ENCODE measurements at places on chromosomes 5 and 9.

GRCh38 chr5:112492291-112492690 is 73.2 kb upstream of the EPB41L4A start:
- no peak for DNase-seq

DNA sequence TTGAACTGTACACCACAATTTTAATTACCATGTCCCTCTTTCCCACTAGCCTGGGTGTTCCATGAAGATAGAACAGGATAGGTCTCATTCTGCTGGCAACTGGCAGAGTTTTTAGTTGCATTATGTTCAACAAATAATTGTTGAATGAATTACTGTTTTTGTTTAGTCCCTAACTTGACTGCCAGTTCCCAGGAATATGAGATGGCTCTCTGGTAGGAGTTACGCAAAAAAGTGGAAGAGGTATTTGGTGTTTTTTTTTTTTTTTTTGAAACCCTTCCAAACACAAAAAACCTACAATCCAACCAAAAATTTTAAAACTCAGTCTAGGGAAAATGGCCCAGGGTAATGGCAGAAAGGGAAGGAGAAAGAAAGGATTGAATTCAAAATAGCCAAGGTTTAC is 153.6 kb downstream of the GNAQ start:
- no peak for DNase-seq

DNA sequence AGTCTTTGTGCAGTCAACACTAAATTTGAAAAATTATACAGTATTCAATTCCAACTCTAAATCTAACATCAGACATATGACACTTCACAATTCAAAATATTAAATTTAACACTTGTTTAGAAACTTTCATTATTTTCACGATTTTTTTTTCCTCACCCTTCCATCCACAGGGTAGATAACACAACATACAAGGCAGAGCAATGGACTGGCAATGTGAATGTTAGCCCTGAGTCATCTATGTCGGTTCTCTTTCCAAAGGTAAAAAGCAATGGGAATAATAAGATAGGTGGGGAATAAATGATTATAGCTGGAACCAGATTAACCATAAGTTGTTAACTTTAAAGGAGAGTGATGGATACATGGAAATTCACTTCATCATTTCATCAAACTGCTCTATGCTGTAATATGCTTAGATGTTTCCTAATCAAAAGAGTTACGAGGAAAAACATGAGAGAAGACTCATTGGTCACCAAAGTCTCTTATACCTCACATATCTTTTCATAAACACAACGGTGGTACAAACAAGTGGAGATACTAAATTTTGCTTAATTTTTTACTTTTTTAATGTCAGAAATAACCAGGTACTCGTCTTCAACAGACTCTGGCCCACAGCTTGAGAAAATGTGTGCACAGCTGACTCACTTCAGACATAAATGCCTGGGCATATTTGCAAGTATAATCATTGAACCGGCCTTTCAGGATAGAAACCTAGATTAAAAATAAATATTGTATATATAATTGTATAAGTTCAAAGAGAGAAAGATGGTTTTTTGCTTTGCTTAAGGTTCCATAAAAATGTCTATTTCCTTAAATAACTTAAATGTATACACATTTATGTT is 23.0 kb downstream of the RFX3 start:
- DNase-seq: no peak

GRCh38 chr5:163758283-163758711 is 252.9 kb downstream of the MAT2B start:
- DNase-seq: no peak

DNA sequence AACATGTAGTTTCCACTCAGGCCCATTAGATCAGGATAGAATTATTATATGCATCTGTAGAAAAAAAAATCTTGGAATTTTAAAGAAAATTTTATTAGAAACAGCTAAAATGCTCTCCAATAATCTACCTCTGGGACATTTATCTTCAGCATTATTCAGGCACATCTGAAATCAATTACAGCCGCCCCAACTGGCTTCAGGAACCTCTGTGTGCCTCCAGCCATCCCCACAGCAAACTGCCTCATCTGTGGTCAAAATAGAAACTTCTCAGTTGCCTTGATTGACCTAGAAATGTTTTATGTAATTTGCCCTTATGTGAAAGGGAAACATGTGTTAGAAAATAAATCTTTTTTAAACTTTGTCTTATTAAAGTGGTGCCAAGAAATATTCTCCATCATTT is 120.1 kb upstream of the LPAR1 start:
- DNase-seq: no peak

DNA sequence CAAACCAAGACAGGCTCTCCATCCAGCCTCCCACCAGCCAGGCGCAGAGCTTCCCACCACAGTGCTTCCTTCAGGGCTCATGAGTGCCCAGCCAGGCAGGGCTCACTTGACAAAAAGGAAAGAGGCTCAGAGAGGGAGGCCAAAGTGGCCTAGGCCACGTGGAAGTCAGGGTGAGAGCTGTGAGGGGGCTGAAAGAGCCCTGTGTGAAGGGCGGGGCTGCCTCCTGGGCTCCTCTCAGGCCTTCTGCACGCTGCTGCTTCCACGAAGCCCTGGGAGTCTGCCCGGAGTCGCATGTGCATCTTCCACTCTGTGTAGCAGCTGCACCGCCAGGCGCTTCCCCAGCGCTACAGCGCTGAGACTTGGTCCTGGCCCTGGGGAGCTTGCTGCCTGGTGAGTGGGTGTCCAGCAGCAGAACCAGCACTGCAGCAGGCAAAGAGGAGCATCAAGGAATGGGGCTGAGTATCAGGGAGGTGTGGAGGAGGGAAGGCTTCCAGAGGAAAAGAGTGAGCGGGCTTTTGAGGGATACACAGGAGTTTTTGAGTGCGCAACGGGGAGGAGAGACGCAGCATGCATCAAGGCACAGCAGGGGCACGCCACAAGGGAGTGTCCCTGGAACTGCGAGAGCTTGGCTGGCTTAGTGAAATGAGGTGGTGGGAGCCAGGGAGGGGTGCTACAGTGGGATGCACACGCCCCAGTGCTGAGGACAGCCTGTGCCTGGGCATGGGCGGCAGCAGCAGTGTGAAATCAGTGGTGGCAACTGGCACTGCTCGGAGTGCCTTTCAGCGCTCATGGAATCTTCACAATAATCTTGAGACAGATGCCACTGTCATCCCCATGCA is 178.0 kb downstream of the GAPVD1 start:
- DNase-seq: no peak

DNA sequence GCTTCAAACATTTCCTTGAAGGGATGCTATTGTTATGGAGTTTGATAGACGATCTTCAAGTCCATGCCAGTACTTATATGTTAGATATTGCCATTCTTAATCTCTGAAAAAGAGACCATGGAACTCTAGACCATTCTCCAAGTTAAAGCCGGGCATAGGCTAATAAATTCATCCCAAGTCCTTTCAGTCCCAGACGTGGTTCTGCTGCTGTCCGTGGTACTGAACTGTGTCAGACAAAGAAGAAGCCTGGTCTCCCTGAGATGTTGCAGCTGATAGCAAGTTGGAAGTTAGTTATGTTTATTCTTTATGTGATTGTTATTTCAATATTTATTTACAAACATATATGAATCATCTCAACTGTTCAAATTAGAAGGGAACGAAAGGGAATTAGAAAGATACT is 158.7 kb downstream of the NMUR2 start:
- DNase-seq: no peak

DNA sequence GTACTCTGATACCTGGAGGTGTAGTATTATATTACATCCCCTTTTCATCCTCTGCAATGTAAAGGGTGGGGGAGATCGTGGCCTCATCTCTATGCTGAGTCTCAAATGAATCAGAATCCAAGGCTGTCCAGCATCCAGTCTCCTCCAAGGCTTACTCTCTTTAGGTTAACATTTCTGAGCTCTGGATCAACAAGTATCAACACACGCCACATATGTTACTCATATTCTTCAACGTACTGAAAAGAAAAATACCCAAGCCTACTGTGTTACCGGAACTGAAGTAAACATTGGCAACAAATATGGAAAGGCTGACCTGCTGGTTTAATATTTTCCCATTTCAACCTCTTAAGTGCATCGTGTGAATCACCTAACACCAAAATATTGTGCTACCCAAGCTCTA is 241.8 kb downstream of the GAS1 start:
- no peak for DNase-seq

- no peak for DNase-seq
Observed at GRCh38 chr5:68725905-68726683, 367.7 kb upstream of the SLC30A5 start.

- no peak for DNase-seq
Observed at GRCh38 chr5:160039810-160040470, 31.0 kb downstream of the TTC1 start.
